ENCODE measurements at places on chromosomes 4 and X.

GRCh38 chrX:64186974-64187761 lies 18.3 kb downstream of the AMER1 start:
- DNase-seq = no peak

DNA sequence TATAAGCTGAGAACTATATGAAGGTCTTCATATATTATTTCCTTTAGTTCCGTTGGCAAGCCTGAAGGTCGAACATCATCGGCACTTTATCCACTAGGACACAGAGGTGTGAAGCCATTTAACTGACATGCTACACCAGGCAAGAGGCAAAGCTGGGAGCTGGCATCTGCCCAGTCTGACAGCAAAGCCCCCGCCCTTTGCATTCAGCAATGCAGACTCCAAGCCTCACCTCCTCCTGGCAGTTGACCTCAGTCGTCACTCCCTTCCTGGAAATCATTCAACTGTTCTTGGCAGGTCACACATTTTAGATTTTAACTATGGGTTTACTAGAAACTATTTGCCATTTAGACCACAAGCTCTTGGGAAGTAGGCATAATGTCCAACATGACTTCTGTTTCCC lies 135.8 kb upstream of the FRG1 start:
- DNase-seq = no peak

- no peak for DNase-seq
Measured at GRCh38 chr4:23153076-23153475, 460.3 kb downstream of the GBA3 start.

GRCh38 chr4:13766761-13767540 lies 139.4 kb upstream of the BOD1L1 start:
- no peak for DNase-seq

DNA sequence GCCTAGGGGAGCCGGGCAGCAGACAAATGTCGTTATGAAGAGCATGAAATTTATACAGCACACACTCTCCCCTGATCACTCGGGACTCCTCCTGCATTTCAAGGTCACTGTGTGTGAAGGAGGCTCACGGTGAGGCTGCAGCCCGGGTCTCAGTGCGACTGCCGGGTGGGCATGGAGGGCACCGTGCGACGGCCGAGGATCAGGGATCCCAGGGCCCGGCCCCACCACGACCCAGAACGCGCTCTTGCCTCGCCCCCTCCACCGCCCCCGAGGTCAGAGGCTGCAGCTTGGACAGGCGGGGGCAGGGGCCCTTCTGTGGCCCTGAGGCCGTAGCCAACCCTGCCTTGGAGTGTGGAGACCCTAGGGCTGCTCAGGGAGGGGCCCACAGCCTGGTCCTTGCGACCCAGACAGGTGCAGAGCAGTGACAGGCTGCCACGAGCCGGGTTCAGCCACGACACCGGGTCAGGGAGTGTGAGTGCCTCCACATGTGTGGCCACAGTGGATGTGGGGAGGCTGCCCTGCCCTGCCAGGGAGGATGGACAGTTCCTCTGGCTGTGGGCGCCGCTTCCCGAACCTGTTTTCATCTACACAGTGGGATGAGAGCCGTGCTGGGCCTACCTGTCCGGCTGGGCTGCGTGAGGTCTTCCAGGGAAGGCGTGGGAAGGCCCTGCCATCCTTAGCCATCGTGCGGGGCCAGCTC lies 89.3 kb upstream of the NKX1-1 start:
- DNase-seq = no peak

- peak; percentile 71 for DNase-seq
Measured at GRCh38 chrX:40539214-40540142, 41.3 kb upstream of the ATP6AP2 start.

DNA sequence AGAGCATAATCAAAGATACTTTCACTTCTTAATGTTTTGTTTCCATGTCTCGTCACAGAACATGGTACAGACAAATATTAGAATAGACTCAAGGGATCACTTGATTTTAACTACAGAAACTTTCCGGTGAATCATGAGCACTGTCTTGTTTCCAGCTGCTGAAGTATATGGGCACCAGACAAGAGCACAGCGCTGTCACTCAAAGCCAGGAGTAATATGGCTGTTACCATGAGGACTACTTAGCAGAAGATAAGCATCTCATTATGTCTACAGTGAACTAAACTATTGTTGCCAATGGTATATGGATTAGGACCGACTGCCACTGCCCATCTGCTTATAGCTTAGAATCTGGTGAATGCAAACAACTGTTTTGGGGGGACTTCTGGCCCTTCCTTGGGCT lies 34.3 kb downstream of the MECP2 start:
- peak; percentile 36 for DNase-seq
